ENCODE measurements at places on chromosomes 16 and 17.

DNA sequence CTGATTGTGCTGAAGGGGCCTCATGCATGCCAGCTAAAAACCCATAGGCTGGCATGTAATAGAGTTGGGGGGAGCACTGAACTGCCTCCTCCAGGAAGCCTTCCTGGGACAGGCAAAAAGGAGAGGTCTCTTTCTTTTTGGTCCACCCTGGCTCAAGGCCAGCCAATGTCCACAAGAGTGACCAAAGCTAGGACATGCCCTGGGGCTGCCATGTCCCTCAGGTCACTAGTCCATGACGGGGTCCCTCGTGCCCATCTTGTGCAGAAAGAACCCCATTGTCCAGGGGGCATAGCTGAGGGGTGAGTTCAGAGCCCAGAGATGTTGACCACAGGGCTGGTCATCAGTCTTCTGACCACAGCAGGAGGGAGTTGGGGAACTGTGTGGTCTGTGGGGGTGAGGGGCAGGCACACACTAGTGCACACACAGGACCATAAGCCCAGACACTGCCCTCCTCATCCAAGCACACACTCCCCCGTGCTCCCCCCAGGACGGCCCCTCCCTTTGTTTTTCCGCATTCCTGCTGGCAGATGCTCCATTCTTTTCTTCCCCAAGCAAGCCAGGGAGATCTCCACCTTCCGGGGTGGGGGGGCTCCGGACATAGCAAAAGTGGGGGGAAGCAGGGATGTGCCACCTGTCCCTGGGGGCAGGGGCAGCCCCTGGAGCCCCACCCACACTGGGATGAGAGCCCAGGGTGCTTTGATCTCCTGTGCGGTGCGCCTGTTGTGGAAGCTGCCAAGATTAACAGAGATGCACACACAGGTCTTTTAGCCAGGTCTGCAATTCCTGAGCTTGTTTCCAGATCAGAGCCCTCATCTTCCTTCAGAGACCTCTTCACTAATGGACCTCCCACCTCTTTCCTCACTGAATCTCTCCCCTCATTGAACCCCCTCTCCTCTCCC is 25.2 kb upstream of the PHB1 start:
- no peak for DNase-seq

- DNase-seq, result no peak
These were observed 22.9 kb upstream of the RPL13 start for GRCh38 chr16:89537549-89537925.

DNA sequence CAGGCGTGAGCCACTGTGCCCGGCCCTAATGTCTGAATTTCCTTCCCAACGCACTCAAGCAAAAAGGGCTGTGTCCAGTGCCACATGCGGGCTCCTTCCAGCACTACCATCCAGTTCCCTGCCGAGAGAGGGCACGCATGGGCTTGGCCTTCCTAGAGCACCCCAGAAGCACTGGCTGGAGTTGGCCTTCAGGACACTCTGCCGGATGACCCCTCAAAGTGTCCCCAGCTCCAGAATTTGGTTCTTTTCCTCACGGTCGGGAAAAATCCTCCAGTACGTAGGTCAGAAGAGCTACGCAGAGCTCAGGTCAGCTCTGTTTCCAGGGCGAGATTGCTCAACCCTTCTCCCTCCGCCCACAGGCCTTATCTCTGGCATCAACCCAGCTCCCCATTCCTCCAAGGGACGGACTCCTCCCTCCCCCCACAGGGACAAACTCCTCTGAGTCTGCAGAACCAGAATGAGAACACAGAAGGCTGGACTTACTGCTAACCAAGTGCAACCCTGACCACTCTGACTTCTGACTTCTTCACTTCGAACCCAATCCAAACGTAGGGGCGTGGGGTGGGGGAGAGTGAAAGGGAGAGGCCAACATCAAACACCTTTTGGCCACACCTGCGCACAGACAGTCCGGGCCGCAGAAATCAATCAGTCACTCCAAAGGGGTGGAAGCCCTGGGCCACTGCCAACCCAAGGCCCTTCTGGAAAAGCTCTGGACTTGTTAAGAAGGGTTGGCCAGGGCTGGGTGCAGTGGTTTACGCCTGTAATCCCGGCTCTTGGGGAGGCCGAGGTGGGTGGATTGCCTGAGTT is 3.6 kb downstream of the CDC42EP4 start:
- DNase-seq, result peak; percentile 98

GRCh38 chr16:83878838-83879237 is 20.1 kb upstream of the MLYCD start:
- no peak for DNase-seq

GRCh38 chr17:35073183-35073790 is 9.8 kb upstream of the RFFL start:
- DNase-seq, result peak; percentile 86

- DNase-seq, result peak; percentile 13
These were observed 63.0 kb upstream of the MED9 start for GRCh38 chr17:17413821-17414220.

DNA sequence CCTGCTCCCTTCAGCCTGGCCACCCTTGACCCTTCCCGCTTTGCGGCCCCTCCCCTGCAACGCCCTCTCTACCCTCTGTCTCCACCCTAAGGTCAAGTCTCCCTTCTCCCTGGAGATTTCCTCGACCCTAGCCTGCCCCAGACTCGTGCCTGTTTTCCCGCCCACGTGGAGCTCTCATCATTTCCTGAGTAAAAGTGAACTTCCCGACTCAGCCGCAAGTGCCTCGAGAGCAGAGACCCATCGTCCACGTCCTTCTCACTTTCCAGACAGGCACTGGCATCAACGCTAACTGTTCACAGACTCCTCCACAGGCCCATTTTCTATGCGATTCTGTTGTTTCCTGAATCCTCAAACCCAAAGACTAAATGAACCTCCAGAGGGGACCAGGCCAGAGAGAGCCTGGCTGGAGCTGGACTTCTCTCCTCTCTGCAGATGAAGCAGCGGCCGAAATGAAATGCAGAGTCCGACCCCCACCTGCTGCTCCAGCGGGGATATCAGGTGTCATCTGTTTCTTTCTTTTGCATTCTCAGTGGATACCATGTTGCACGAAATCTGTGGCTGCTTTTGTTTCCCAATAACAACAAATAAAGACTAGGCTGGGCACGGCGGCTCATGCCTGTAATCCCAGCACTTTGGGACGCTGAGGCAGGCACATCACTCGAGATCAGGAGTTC is 52.5 kb downstream of the RTN4RL1 start:
- DNase-seq, result no peak

DNA sequence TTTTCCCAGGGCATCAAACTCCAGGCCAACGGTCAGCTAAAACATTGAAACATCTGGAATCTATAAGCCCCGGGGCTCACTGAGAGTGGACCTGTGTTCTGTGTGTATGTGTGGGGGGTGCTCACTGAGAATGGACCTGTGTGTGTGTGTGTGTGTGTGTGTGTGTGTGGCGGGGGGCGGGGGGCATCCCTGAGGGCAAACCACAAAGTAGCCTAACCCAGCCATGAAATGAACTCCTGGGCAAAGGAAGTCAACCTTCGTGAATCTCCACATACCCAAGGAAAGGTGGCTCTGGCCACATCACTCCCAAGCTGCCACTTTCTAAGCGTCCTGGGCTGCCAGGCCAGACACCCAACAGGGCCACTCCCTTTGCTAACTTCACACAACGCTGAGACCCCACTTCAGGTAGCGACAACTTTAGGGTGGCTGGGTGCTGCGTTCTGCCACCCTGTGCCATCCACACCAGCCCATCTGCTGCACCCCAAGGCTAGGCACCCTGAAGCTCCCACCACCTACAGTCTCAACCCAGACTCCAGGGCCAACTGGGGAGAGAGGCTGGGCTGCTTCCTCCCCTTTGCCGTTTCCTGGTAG is 1.6 kb downstream of the MAFG start:
- no peak for DNase-seq

GRCh38 chr17:68906638-68907037 is 48.6 kb downstream of the ABCA8 start:
- DNase-seq, result no peak

DNA sequence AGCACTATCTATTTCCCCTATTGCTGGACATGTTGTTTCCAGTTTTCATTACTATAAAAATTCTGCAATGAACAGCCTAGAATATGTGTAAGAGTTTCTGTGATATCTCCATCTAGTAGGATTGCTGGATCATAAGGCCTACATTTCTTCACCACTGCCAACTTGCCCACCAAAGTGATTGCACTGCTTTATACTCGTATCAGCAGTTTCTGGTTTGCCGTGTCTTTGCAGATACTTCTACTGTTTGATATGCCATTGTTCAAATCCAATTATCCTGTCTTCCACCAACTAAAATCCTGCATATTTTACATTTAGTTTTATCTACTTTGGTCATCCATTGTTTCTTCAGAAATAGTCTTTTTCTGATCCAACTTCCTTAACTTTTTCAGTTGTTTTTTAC is 21.1 kb downstream of the CEP95 start:
- DNase-seq, result no peak

GRCh38 chr17:55527540-55528118 is 16.4 kb upstream of the SMIM36 start:
- DNase-seq, result peak; percentile 41

DNA sequence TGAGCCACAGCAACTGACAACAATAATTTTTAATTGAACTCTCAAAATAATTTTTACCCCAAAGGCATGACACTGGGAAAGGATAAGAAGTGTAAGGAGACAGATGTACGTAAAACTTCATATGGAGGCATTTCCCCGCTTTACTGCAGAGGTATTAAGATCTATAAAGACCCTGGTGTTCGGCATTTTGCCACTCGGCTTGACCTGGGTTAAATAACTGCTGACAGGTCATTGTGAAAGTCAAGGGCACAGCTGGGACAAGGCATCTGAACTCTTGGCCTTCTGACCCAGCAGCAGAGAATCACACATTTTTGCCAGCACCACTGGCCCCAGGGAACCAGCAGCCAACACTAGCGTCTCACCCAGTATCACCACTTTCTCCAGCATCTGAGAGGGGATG is 372.1 kb downstream of the SOX9 start:
- no peak for DNase-seq

- DNase-seq, result no peak
These were observed 273.1 kb downstream of the CDH13 start for GRCh38 chr16:82899731-82900450.

GRCh38 chr17:1273492-1274244 is 3.4 kb downstream of the BHLHA9 start:
- no peak for DNase-seq

Measured in PC-9 (cell line).